NCI-H2029 treated with DMSO at 0.1 percent for 48 hours (cell line): ENCODE measurements at places on chromosomes 4 and X.

GRCh38 chr4:5730993-5731990 is 20.3 kb downstream of the EVC start:
- no peak for DNase-seq

DNA sequence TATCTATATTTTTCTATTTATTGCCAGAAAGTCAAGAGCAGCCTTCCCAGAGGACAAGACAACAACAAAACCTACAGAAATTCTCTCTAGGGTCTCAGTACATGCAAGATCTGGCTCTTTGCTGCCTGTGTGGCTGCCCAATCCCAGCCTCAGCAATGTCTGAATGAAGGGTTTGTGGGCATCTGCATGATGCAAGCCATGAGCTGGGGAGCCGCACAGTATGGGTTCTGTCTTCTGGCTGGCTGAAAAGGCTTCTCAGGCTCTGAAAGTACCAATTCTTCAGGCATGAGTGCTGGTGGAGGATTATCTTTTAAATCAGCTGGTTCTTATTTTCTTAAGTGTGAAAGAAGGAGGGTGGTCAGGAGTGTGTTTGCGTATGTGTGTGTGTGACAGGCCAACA is 104.6 kb downstream of the PDGFRA start:
- DNase-seq = no peak

GRCh38 chr4:156971165-156971675 is 379 bp downstream of the PDGFC start:
- DNase-seq = no peak

DNA sequence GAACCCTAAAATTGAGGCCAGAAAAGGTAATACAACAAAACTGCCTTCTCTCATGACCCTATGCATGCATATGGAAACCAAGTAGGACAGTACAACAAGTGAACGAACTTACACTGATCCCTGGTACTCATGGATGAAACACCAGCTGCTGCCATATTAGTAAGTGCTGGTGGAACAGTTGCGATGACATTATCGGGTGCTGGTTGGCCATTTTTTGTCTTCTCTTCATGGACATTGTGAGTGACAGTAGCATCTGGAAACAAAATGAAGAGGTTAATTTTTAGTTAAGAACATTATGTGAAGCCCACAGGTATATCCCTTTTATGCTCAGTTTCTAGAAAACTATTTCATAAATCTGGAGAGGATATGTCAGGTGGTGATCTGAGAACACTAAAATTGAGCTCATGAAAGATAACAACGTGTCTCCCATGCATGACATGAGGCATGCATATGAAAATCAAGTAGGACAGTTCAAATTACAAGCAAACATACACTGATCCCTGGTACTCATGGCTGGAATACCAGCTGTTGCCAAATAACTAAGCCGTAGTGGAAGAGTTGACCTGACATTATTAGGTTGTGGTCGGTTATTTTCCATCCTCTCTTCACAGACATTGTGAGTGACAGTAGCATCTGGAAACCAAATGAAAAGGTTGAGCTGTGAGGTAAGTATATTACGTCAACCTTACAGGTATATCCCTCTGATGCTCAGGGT is 74.2 kb upstream of the CT45A1 start:
- DNase-seq = no peak

DNA sequence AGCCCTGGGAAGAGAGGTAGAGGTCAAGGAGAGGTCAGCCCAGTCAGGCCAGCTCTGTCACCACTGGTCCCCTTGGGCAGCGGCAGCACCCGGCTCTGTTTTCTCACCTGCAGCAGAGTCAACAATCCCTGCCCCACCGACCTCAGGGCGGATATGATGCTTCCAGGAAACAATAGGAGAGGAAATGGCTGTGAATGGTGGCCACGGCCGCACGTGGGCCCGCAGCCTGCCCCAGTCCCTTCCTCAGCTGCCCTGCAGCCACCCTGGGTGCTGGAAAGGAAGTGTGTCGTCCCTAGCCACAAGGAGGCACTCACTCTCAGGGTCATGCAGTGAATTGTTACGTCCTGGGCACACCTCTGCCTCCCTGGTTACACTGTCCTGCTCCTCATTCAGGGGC is 92.5 kb upstream of the ENPP6 start:
- DNase-seq = no peak

DNA sequence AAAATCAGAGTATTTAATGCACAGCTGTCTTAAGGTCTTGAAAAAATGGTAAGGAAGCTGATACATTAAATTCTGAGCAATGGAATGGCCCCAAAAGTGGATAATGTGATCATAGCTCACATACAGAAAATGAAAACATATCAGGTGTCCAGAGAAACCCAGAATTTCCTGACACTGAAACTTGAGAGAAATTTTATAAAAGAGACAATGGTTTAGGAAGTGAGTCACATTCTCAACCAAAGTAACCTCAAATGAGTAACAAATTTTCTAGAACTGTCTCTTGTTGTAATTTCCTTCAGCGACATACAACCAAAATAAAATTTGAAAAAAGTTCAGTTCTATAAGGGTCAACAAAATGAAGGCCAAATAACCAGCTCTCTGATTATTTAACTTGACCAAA is 37.4 kb upstream of the PACRGL start:
- DNase-seq = no peak

DNA sequence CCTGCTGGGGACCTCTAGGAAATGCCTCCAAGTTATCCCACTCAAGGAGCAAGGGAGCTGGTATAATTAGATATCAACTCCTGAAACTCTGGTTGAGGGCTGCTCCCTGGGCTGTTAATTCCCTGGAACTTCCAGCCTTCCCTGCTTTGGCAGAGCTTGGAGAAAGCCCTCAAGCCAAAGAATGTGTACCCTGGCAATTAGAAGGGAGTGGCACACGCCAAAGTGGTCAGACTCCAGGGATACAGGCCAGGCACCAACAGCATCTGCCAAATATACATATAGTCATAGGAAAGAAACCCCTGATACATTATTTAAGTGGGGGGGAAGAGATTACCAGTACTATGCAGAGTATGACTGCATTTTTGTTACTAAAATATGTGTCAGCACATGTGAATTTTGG is 616.8 kb downstream of the BCOR start:
- DNase-seq = no peak
